Right atrium auricular region (tissue), 2 donors: ENCODE measurements at places on chromosomes 1 and 21. TPM values are rescaled to one million over a fixed set of nuclear protein-coding genes. Genes with fewer than 3 reads are reported as not detected.
A peak's percentile ranks its signal among the peaks of the same experiment; 100 is the strongest.

MSH4 gene
- total RNA-seq = 0.12 TPM

GRCh38 chr1:41779360-41779759 lies 139.4 kb downstream of the HIVEP3 start:
- no peaks in the 10 kb centered on the region for H3K27me3 ChIP-seq
- H3K4me3 ChIP-seq = no peak overlapping the region
- no peaks in the 10 kb centered on the region for H3K36me3 ChIP-seq
- no peak for DNase-seq

DNA sequence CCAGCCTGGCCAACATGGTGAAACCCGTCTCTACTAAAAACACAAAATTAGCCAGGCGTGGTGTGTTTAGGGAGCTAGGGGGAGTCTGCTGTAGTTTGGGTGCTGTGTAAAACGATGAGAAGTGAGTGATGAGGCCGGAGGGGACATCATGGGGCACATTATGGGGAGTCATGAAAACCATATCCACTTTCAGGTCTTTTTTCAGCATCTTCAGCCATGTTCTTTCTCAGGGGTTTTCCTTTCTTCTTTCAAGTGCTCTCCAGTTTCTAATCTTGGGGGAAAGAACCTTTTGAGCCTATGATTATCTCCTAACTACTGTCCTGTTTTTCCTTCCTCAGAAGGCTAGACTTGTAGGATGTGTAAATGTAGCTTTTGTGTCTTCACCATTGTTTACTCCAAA lies 14.4 kb downstream of the KDM4A start:
- H3K4me3 ChIP-seq = no peak overlapping the region
- peaks cover 100% of the 10 kb centered on the region for H3K36me3 ChIP-seq
- no peak for DNase-seq
- no peaks in the 10 kb centered on the region for H3K27me3 ChIP-seq
- no peak overlapping the region for H3K27ac ChIP-seq

GRCh38 chr1:246302251-246302625 lies 204.8 kb downstream of the SMYD3 start:
- H3K4me3 ChIP-seq = no peak overlapping the region
- no peaks in the 10 kb centered on the region for H3K4me1 ChIP-seq
- DNase-seq = no peak
- H3K27ac ChIP-seq = no peak overlapping the region
- no peaks in the 10 kb centered on the region for H3K27me3 ChIP-seq

FCRL6 gene
- not detected for total RNA-seq

GRCh38 chr1:244155661-244156060 lies 104.6 kb downstream of the ZBTB18 start:
- H3K4me3 ChIP-seq = no peak overlapping the region
- no peak overlapping the region for H3K27ac ChIP-seq
- H3K36me3 ChIP-seq = no peaks in the 10 kb centered on the region
- DNase-seq = no peak

PKN2 gene
- 21.7 TPM for total RNA-seq

DNA sequence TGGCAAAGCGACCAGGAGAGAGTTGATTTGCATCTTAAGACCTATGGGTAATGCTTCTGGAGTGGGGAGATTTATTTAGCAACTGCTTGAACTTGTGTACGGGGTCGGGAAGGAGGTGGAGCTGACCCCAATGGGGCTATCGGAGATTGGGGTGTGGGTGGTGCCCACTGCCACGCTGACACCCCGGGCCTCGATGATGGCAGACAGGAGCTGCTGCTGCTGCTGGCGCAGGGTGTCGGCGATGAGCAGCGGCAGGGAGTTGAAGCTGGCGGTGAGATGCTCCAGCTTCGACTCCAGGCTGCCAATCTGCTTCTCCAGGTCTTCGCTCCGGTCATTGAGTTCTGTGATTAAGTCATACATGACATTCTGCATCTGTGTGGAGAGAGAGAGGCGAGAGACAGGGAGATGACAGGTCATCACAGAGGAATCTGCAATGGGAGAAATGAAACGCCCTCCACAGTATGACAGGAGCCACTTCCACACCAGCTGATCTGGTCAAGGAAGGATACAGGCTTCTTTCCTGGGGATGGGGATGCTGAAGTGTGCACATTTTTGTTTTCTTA lies 100.0 kb upstream of the ADAR start:
- H3K36me3 ChIP-seq = no peaks in the 10 kb centered on the region
- no peak overlapping the region for H3K27ac ChIP-seq
- DNase-seq = no peak
- no peaks in the 10 kb centered on the region for H3K4me1 ChIP-seq
- no peaks in the 10 kb centered on the region for H3K27me3 ChIP-seq
- peak overlapping the region; percentile 8 for H3K4me3 ChIP-seq

DNA sequence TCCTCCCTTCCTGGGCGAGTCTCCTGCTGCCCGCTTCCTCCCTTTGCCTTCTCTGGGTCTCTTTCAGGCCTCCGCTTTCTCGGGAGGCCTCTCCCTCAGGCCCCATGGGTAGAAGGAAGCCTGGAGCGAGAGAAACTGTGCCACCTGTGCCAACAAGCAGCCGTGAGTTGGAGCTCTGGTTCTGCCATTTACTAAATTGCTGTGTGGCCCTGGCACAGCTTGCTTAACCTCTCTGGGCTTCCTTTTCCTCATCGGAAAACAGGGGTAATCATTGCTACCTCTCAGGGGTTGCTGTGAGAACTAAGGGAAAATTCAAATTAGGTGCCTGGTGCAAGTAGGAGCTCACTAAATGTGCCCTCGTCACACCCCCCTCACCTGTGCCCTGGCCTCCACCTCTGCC lies 80.4 kb downstream of the PAX7 start:
- no peaks in the 10 kb centered on the region for H3K4me1 ChIP-seq
- no peaks in the 10 kb centered on the region for H3K27me3 ChIP-seq
- DNase-seq = no peak
- no peak overlapping the region for H3K4me3 ChIP-seq
- no peaks in the 10 kb centered on the region for H3K36me3 ChIP-seq
- no peak overlapping the region for H3K27ac ChIP-seq

SVBP gene
- total RNA-seq = 14.5 TPM
